Kasumi-1 (cell line): ENCODE measurements at places on chromosomes 2 and 18.

DNA sequence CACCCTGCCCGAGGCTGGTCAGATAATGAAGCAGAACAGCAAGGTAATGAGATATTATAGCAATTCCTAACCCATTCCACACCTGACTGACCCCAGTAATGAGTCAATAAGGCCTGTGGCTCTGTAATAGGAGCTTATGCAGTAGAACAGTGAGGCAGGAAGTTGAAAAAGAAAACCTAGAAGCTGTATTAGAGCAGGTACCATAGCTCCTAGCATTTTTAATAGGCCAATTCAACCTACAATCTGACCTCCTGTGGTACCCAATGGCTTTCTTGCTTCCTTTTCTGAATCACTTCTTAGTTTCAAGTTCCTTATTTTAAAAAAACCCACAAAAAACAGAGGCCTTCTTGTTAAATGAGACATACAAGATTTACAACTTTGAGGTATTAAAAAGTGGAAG, 43.6 kb upstream of the MAP2 start:
- DNase-seq = no peak

DNA sequence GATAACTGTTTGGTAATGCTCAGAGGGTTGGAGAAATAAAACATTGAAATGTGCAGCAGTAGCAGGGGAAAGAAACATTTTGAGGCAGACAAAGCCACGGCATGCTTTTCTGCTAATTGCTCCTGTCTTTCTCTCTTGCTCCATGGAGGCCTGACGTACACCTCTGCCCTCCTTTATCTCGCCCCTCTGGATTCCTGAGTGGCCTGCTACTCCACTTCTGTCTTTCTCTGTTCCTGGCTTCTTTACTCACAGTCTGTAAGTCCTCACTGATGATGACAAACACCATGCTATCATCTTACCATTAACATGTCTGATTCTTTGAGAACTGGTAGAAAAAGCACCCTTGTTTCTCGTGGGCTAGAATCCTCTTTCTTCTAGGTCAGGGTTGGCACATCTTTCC, 392.9 kb downstream of the MEIS1 start:
- no peak for DNase-seq

DNA sequence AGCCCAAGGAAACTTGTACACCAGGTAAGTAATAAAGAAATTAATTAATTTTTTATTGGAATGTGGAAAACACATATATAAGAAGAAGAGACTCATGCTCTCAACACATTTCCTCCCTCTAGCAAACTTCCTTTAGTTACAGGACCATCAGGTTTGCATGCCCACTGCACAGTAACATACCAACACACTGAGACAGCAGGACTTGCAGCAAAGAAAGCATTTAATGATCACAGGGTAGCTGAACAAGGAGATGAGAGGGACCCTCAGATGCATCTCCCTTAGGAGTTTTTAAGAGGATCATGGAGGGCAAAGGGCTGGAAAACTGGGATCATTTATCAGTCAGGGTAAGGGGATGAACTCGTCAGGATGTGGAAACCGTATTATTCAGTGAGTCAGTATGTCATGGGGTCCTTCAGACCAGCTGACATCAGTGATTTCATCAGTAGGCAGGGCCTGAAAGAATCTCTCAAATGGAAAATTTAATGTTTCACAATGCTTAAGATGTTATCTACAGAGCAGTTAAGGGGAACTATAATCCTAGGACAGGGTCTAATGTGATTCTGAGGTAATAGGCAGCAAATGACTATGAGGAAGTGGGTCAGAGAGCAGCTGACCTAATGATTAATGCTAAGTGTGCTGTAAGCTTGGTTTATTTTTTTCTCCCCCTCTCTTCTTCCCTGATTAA, 193.8 kb upstream of the RND3 start:
- peak; percentile 47 for DNase-seq

DNA sequence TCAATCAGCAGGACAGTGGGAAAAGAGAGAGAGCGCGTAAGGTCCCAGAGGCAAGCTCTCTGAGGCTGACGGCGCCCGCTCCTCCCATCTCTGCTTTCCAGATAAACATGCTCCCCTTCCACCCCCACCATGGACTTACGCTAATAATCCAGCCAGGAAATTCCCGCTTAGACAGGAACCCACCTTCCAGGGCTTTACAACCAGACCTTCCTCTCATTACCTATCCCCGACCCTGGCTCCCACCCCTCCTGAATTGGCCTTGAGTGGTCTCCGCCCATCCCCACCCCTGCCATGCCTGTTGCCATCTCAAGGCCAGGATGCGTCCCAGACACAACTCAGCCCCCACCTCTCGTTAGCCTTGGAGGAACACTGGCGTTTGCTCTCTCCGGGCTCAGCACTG, 131.1 kb downstream of the SMAD2 start:
- no peak for DNase-seq

DNA sequence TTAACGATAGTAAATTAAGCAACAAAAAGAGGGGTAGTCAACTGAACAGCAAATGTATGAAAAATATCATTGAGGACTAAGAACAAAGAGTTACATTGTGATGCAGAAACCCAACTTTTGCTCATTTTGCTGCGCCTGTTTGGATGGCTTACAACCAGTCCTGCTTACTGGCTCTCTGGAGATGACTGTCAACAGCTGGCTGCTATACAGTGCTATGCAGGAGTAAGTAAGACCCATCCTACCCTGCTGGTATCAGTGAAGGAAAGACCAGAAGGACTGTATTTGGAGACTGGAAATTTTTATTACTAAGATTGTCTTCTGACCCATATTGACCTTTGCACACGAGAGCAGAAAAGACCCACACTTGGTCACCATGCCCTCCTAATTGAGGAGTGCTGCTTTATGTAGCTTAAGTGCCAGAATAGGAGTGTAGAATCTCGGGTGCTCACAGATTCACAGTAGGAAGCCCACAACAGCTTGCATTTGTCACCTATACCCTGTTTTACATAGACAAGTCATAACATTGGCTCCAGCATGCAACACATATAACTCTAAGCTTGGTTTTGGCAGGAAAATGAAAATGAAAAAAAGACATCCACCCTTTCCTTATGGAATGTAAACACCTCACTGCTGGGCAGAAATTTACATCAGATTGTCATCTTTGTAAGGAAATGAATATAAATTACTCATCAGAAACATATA, 1915.0 kb upstream of the CELF4 start:
- DNase-seq = no peak

GRCh38 chr18:78542204-78542603, 437.4 kb upstream of the SALL3 start:
- peak; percentile 18 for DNase-seq

DNA sequence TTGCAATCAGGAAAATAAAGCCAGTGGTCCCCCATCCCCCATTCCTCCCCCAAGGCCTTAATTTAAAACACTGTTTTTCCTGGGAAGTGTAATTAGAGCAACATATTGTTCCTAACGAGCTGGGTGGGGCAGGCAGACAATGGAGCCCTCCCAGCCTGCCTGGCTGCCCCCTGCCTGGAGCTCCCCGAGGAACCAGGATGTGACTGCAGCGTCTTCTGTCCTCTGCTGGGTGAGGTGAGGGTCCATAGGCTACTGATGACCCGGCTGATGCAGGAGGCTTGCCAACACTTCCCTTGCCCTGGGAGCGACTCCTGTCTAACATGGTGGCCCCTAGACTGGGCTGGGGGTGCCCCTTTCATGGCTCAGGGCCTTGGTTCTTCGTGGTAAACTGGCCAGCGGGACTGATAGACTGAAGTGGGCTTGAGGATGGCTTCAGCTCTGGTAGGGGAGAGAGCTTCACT, 152.4 kb downstream of the DYSF start:
- DNase-seq = no peak

GRCh38 chr18:79487183-79487800, 91.6 kb downstream of the NFATC1 start:
- no peak for DNase-seq

DNA sequence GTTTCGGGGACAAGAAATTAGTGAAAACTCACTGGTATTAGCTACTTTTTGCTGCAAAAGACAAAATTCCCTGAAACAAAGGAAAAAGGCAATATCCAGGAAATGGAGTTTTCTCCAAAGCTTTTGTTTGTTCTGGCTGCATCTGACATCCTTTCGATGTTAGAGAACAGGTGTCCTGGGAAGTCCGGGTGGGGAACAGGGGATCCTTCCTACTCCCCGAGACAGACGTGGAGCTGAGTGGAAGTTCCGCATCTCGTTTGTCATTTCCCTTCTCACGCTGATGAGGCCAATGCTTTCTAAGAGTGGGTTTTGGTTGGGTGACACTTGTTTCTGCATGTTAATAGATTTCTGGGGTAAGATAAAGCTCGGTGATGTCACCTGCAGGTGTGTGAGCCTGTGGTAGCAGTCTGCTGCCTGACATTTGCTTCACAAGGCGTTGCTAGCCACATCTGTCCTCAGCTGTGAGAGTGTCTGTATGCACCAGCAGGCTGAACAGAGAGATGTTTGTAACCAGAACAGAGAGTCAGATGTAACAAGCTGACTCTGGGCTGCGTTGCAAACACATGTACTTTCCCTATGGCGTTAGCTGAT, 125.9 kb downstream of the ACOXL start:
- no peak for DNase-seq

DNA sequence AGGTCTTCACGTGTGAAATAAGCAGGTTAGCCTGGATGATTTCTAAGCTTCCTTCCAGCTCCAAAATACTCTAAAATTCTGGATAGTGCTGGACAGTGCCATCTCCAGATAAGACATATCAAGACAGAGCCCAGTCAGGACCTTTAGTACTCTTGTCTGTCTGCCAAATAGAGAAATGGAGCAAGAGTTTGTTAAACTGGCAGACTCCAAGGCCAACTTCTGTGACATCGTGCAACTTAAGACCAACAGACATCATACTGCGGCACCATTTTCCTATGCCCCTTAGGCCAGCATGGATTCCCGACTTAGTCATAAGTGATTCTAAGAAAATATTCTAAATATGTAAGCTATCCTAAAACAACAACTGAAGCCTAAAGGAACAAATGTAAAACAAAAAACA, 118.6 kb downstream of the RBMS1 start:
- DNase-seq = no peak

DNA sequence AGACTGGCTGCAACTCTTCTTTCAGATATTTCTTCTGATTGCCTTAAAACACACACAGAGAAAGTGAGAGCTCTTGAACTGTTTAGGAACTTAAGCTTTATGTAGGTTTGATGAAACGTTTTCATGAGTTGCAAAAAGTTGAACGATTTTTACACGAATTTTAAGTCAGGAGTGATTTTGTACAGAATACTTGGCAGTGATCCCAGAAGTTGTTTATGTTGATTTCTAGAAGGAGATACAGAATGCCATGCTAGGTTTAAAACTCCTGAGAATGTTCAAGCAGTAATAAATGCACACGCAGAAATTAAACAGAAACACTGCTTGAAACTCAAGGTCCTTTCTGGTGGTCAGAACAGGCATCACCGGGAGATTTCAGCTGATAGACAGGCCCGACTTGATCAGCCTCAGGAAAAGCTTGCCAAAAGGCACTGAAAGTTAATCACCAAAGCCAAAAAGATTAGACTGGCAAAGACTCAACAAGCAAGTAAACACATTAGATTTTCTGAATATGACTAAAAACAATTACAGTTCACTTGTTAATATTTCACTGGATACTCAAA, 123.1 kb downstream of the SOCS6 start:
- DNase-seq = no peak

GRCh38 chr18:52903857-52904256, 563.9 kb downstream of the DCC start:
- peak; percentile 40 for DNase-seq

DNA sequence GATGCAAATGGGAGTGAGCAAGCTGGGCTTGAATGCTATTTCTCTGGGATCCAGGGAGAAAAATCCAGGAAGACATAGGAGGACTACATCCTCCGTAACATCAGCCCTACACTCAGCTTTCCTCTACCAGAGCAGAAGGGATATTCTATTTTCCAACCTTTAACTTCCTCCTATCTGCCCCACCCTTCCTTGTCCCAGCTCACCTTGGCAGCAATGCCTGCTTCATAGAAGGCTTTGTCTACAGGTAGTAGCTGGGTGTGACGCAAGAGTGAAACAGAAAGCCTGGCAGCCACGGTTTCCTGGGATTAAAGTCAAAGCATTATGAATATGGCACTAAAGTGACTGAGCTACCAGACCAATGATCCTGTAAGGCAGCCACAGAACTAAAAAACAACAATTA, 3.9 kb downstream of the KRTCAP3 start:
- no peak for DNase-seq

DNA sequence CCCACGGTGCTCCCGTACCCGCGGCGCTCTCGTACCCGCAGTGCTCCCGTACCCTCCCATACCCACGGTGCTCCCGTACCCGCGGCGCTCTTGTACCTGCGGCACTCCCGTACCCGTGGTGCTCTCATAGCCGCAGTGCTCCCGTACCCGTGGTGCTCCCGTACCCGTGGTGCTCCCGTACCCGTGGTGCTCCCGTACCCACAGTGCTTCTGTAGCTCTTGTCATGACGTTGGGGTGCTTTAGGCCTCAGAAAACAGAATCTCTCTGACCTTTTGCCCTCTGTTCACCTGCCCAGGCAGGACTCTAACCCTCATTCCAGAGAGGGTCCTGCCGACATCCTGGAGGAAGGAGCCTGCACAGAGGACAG, 35.3 kb downstream of the SLC66A2 start:
- DNase-seq = no peak

DNA sequence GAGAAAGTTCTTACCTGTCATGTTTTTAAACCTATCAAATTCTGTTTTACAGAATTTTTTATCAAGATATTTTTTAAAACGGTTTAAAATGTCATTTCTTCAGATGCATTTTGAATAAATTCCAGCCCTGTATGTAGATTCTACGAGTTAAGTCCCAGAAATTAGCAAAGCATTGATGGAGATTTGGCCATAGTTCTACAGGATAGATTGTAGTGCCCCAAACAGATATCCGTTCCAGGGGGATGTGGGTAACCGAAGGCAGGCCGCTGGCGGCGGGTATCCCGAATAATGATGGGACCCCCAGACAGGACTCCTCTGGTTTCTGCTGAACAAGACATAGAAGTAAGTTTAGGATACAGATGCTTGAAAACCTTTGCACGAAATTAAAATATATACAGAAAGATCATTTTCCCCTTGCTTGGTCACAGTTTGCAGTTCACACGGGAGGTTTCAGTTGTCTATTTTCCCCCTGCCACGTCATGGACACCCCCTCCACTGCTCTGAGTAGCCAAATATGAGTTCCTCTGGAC, 755 bp downstream of the NOL4 start:
- DNase-seq = no peak

DNA sequence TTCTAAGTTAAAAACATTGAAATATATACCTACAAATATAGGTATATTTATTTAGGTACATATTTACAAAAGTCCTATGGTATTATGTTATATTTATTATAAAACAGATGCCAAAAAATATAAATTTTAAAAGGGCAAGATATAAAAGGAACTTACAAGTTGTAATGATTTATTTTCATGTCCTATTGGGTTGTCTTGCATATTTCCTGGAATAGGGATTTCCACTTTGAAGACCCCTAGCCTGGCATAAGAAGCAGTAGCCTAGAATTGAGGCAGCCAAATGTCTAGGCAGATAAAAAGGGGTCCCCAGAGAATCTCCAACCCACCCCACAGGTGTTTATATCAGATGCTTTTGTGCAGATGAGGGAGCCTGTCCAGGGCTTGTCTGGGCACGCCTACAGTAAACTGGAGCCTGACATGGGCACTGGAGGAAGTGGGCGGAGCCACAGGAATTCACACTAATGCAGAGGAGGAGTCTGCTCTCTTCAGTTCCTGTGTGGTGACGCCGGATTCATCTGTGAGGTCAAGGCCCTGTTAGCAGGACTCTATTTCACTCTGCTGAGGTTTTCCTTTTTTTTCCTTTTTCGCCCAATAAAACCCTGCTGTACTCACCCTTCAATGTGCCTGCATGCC, 1088.9 kb upstream of the PIK3C3 start:
- DNase-seq = no peak

GRCh38 chr2:128260239-128261138, 58.2 kb downstream of the HS6ST1 start:
- no peak for DNase-seq
